ENCODE measurements at places on chromosomes 3 and 15. TPM values are rescaled to one million over a fixed set of nuclear protein-coding genes. Genes with fewer than 3 reads are reported as not detected.

CHRNB4 gene
- not detected for total RNA-seq

PRSS50 gene
- not detected for total RNA-seq

HGD gene
- not detected for total RNA-seq

ZNF774 gene
- total RNA-seq: 0.09 TPM

PLA1A gene
- not detected for total RNA-seq

MYZAP gene
- 0.35 TPM for total RNA-seq

SH3BP5 gene
- 64.9 TPM for total RNA-seq

ARNT2 gene
- 22.0 TPM for total RNA-seq

ELL3 gene
- 0.85 TPM for total RNA-seq

SNURF gene
- total RNA-seq: 1.5 TPM

TMEM158 gene
- total RNA-seq: 39.8 TPM

KNL1 gene
- total RNA-seq: 1.5 TPM

TMEM212 gene
- total RNA-seq: not detected

TMEM39A gene
- total RNA-seq: 50.5 TPM

GOLGA8M gene
- total RNA-seq: 1.8 TPM

ZKSCAN7 gene
- total RNA-seq: 4.6 TPM

SEMA6D gene
- 4.8 TPM for total RNA-seq

CCDC9B gene
- total RNA-seq: 0.09 TPM

GOLGA6L7 gene
- total RNA-seq: not detected

FBXL2 gene
- total RNA-seq: 13.1 TPM

CCR3 gene
- total RNA-seq: not detected

HDC gene
- not detected for total RNA-seq

SPTSSB gene
- total RNA-seq: not detected

STOML1 gene
- total RNA-seq: 15.2 TPM

CLRN1 gene
- total RNA-seq: not detected

TTLL13 gene
- total RNA-seq: 0.23 TPM

PARP15 gene
- not detected for total RNA-seq

SENP8 gene
- total RNA-seq: 1.7 TPM

CAMKV gene
- total RNA-seq: not detected

CGGBP1 gene
- total RNA-seq: 31.7 TPM

ZNF660 gene
- total RNA-seq: 1.3 TPM

HYAL1 gene
- 4.0 TPM for total RNA-seq

ARRDC4 gene
- 30.5 TPM for total RNA-seq

POTEB2 gene
- total RNA-seq: not detected

CACNA1D gene
- not detected for total RNA-seq

ATP13A5 gene
- not detected for total RNA-seq

OXSR1 gene
- total RNA-seq: 18.6 TPM

TIGIT gene
- not detected for total RNA-seq

PLCL2 gene
- total RNA-seq: 9.4 TPM

PLS1 gene
- total RNA-seq: 0.09 TPM

NAALADL2 gene
- total RNA-seq: 2.6 TPM

CLDN16 gene
- total RNA-seq: not detected

HDDC3 gene
- 8.8 TPM for total RNA-seq

SST gene
- not detected for total RNA-seq

MST1R gene
- 2.0 TPM for total RNA-seq

POLR2M gene
- total RNA-seq: 33.4 TPM

MAP1A gene
- total RNA-seq: 25.5 TPM

ADAMTS17 gene
- total RNA-seq: 1.5 TPM

XCR1 gene
- total RNA-seq: not detected

GUCA1C gene
- not detected for total RNA-seq

SNTN gene
- total RNA-seq: not detected

TRPM1 gene
- total RNA-seq: not detected

INKA1 gene
- 11.9 TPM for total RNA-seq
